AML-193 (cell line): ENCODE measurements at places on chromosomes 1 and 21.

- DNase-seq, result no peak
Measured at GRCh38 chr1:6002714-6003501, 10.7 kb upstream of the NPHP4 start.

- no peak for DNase-seq
Measured at GRCh38 chr1:114340892-114341291, 170.1 kb downstream of the TRIM33 start.

DNA sequence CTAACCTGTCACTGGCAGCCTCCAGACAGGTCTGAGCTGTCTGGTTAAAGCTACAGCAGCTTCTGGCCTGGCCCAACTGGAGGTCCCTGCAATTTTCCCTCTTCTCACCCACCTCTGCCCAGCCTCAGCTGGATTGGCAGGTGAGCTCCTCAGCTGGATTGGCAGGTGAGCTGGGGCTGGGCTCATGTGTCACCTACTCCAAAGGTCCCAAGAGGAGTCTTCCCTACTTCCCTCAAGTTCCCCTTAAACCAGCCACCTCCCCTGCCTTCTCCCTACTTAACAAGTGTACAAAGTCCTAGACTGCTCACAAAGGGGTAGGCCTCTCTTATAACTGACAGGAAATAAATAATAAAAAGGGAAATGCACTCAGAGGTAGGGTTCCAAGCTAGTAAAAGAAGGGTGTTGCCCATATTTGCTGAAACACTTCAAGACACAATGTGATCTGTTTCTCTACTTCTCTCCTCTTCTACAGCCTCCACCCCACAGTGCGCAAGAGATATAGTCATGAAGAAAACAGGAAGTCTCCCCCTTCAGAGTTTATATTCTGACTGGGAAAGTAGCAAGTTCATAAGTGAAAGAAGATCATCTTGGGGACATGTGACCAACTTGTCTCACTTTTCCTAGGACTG lies at the start of gene GPA33:
Gene GPA33, minus strand, starts transcription at position 64 of the 629 bp plus-strand sequence. CDS start 90 bp downstream, outside the sequence.
- DNase-seq, result peak; percentile 13

DNA sequence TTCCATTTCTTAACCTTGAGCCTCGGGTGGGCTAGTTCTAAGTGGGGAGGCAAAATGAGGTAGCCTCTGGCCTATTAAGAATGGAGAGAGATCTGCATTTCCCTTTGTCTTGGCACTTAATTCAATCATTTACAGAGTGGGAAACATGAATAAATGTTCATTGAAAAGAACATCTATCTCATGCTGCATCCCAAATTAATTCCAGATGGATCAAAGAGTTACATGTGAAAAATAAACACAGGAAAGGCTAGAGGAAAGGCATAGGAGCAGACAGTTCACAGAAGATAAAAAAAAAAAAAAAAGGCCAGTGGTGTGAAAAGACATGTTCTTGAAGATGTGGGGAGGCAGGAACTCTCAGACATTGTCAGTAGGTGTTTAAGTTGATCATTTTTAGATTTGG lies 35.7 kb upstream of the EPS8L3 start:
- no peak for DNase-seq

DNA sequence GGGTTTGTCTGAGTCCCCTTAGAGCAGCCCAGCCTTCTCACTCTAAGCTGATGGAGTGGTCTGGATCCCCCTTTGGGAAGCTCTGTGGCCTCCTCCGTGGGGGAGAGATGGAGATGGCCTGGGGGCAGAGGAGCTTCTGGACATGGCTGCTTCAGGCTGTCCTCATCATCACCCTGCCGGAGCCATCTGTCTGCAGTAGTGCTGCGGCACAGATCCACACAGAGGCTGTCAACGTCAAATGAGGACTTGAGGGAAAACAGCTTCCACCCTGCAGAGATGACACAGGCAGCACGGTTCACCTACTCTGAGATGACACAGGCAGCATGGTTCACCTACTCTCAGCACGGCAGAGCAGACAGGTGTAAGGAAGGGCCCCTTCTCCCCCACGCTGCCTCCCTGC lies 134.3 kb downstream of the IGSF21 start:
- no peak for DNase-seq

- no peak for DNase-seq
Measured at GRCh38 chr1:193115629-193116227, 6.1 kb upstream of the CDC73 start.

- DNase-seq, result no peak
Measured at GRCh38 chr1:91948501-91949355, 473 bp upstream of the BRDT start.

- DNase-seq, result no peak
Measured at GRCh38 chr1:174995916-174996315, 3.8 kb upstream of the CACYBP start.

DNA sequence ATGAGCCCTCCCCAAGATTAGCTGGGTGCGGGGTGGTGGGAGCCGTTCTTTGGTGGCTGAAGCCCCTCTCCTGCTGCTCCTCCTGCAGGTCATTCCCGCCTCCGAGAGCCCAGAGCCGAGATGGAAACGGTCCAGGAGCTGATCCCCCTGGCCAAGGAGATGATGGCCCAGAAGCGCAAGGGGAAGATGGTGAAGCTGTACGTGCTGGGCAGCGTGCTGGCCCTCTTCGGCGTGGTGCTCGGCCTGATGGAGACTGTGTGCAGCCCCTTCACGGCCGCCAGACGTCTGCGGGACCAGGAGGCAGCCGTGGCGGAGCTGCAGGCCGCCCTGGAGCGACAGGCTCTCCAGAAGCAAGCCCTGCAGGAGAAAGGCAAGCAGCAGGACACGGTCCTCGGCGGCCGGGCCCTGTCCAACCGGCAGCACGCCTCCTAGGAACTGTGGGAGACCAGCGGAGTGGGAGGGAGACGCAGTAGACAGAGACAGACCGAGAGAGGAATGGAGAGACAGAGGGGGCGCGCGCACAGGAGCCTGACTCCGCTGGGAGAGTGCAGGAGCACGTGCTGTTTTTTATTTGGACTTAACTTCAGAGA lies 448 bp downstream of the G0S2 start:
- DNase-seq, result no peak

DNA sequence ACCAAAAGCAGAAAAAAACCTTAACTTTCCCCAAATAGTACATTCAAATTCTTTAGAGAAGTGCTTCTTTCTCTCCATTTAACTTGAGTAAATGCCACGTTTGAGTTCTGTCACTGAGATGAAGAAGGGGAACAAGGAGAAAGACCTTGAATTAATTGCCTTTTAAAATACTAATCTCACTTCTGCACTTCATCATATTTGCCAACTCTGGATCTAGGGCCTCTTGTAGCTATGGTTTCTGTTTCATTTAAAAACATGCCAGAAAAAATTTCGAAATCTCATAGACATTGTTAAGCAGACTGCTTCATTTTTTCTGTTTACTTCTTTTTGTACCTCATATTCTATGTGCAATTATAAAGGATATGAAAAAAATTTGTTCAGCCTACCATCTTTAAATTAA lies 24.6 kb downstream of the MIXL1 start:
- peak; percentile 21 for DNase-seq

- DNase-seq, result no peak
Measured at GRCh38 chr1:172775606-172776005, 116.7 kb downstream of the FASLG start.

DNA sequence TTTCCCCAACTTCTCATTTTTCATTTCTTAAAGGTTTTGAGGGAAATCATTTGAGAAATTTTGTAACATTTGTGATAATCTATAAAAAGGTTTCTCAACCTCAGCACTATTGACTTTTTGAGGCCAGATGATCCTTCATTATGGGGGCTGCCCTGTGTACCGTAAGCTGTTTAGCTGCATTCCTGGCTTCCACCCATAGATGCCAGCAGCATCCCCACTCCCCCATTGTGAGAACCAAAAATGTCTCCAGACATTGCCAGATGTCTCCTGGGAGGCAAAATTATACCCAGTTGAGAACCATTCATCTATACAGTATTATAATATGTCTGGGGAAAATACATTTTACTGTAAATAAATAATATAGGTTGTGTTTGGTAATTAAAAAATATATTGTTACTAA lies 146.0 kb downstream of the PBX1 start:
- no peak for DNase-seq

DNA sequence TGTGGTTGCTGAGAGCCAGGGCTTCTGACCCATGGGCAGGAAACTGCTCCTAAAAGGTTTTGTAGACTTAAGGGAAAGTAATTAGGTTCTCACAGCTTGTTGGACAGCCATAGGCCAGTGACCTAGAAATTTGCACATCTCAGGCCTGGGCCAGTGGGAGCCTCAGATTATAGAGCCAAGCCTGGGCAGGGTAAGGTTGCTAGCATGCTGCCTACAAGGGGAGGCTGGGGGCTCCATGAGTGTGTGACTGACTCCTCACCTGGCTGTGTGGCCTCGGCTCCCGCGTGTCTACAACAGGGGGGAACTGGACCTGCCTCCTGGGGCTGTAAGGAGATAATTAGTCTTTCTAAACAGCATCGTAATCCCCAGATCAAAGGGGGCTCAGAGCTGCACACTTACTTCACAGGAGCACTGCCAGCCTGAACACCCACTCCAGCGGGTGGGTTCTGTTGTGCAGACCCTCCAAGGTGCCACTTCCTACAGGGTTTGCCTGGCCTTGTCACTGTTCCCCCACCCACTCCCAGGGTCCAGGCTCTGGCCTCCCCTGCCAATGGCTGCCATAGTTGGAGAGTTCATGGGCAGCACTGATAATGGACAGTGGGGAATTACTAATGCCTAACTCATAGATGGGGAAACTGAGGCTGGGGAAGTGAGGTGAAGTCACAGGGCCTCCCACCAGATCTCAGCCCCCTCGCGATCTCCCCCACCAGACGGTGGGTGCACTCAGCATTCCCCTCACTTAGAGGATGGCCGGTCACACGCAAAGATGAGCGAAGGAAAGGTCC lies 230.4 kb upstream of the TMEM51 start:
- DNase-seq, result no peak

- peak; percentile 97 for DNase-seq
Measured at GRCh38 chr1:35452106-35452774, 105.0 kb downstream of the KIAA0319L start.

GRCh38 chr21:39503123-39503762 lies 51.5 kb downstream of the SH3BGR start:
- DNase-seq, result peak; percentile 22

DNA sequence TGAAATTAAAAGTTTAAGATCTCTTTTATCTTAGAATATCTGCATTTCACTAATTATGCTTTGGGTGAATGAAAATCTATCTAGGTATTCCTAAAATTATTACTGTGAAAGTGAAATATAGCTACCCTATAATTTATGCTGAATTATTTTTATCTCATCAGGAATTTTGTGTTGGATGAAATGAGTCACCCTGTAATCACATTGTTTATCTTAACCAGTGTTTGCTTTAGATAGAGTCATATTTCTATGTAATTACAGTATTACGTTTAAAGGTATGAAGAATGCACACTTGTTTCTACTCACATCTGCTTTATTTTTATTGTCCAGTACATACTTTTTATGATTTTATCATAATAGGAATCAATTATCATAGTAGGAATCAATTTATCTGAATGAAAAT lies 249.2 kb downstream of the NCAM2 start:
- no peak for DNase-seq

- no peak for DNase-seq
Measured at GRCh38 chr1:31437433-31438037, 24.5 kb downstream of the SERINC2 start.

GRCh38 chr1:183319051-183319450 lies 99.1 kb downstream of the NMNAT2 start:
- no peak for DNase-seq

- no peak for DNase-seq
Measured at GRCh38 chr21:21898801-21899200, 900.6 kb downstream of the NCAM2 start.

DNA sequence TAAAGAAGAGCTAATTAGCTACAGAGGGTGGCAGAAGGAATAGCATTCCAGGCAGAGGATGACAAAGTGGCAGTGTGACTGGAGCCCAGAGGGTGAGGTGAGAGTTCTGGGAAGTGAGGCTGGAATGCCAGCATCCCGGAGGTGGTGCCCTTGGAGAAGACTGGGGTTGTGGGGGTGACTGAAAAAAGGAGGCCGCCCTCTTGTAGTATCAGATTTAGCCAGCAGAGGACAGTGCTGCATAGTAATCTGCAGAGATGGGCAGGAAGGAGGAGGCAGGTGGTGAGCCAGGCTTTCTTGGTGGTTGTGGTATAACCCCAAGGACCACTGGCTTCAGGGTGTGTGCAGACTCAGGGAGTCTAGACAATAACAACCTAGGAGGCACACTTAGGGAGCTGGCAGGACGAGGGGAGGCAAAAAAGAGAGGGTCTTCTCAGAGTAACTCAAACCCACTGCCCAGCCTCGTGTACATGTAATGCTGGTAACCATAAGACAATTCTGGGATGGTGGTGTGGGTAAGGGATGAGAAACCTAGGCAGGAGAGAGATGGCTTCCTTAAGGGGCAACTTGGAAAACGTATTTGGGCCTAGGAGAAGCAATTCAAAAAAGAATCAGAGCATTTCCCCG lies 30.5 kb downstream of the MROH7 start:
- DNase-seq, result peak; percentile 51

- DNase-seq, result peak; percentile 53
Measured at GRCh38 chr1:243343970-243344937, 88.4 kb downstream of the SDCCAG8 start.

DNA sequence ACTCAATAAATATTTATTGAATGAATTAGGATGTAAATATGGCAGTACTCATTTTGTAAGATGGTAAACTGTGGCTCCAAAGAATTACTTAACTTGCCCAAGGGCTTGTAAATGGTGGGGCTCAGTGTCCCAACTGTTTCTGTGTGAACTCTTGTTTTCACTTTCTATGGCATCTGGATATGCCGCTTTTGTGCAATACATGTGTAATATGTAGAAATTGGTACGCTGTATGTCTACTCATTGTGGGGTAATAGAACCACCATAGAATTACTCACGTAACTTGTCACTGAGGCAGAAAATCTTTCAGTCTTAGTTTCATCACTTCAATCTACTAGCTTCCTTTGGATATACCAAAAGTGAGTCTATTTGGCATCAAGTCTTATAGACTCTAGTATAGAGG lies 977 bp downstream of the PRPF3 start:
- DNase-seq, result peak; percentile 86

DNA sequence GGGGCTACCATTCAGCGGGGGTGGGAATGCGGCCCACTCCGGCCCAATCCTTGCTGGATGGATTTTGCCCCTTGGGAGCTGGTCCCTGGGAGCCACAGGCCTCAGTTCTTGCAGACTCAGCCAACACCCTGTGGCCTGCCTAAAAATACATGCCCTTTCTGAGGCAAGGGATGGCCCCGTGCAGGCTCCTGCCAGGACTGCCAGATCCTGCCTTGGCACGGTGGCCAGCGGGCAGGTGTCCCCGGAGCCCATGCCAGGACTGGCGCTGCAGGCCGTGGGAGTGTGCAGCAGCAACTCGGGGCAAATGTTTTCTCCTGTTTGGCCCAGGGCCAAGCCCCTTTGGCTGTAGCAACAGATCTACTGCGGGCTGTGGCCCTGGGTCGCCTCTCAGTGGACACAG lies 1.6 kb upstream of the PANK4 start:
- no peak for DNase-seq
